ENCODE measurements at places on chromosomes 2 and 18. TPM values are rescaled to one million over a fixed set of nuclear protein-coding genes. Genes with fewer than 3 reads are reported as not detected.

DNA sequence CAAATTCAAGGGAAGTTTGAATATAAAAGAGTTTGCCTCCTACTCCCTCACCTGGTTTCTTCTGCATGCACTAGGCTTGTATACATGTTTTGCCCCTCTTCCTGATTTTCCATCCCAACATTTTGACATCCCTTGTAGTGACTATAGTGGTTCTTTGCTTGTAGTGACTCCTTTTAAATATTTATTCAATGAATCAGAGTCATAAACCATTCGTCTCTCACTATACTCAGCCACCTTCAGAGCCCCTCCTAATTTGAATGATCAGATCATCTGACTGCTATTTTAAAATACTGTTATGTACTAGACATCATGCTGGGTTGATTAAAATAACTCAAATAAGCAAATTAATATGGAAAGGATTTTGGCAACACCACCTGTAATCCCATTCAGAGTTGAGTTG is 492.1 kb upstream of the PIK3C3 start:
- no peak for DNase-seq

GRCh38 chr2:145919477-145919876 is 1399.6 kb upstream of the ZEB2 start:
- DNase-seq: no peak

GRCh38 chr18:35019933-35020332 is 21.3 kb upstream of the MAPRE2 start:
- DNase-seq: no peak

UBE2F gene
- 99.7 TPM for total RNA-seq

DNA sequence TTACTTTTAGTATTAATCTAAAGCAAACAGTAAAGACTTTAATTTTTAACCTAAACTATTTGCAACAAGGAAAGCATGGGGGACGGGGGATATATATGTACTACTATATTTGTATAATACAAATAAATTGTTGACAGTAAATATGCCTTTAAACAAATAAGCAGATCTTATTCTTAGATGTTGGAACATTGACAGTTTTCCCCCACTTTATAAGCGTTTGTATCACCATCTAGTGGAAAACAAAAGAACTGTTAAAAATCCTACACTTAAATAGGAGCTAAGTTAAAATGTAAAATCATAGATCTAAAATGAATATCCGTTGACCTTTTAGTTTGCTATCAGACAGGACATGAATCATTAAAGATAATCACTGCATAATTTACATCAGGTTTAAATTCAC is 50.0 kb downstream of the RBBP8 start:
- no peak for DNase-seq

GRCh38 chr2:163681745-163682144 is 54.1 kb downstream of the FIGN start:
- no peak for DNase-seq

DNA sequence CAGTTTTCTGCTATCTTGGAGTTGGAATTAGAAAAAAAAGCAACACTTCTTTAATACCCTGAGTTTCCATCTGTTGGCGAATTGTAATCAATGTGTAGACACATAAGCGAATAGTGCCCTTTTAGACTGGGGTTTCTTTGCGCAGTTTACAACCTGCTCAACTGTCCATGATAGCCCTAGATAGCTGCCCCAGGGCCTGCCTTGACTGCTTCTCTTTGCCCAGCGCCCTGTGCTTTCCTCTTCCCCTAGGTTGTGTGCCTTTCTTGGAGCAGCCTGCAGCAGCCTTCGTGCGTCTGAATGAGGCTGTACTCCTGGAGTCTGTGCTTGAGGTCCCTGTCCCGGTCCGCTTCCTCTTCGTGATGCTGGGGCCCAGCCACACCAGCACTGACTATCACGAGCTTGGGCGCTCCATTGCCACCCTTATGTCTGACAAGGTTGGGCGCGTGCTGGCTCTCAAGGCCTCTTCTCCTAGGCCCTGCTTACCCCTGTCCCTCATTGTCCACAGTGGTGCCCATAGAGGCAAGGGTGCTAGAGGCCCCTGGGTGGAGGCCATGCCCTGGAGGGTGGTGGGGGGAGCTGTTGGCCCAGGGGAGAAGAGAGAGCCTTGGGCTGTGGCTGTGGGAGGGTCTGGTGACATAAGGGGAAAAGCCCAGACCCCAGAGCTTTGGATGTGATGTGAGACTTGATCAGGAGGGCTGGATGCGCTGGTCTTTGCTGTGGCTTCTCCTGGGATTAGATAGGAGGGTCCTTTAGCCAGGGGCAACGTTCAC is 6.9 kb downstream of the SLC4A3 start:
- DNase-seq: no peak

GRCh38 chr2:230985519-230986231 is 10.2 kb upstream of the SPATA3 start:
- DNase-seq: no peak

DLGAP1 gene
- 1.6 TPM for total RNA-seq

- no peak for DNase-seq
These were observed 5.0 kb upstream of the GGCX start for GRCh38 chr2:85566265-85566664.

- no peak for DNase-seq
These were observed 884.3 kb downstream of the TSN start for GRCh38 chr2:122639711-122640110.

GRCh38 chr2:24409171-24409570 is 48.8 kb upstream of the ITSN2 start:
- no peak for DNase-seq

SRD5A2 gene
- total RNA-seq: not detected

DNA sequence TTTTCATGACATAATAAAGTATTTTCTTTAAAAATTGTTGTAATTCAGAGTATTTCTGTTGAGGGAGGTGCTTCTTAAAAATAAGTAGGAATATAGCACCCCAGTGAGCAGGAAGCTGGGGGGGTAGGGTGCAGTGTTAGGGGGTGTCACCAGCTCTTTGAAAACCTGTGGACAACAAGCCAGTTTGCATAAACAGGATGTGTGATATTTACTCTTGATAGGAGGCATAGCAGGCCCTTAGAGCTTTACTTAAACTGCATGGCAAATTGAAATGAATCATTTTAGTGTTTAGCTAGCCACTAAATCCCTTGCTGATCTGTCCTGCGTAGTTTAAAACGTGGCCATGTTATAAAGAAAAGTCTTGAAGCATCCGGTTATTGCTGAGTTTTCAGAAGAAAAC is 8.4 kb downstream of the TGIF1 start:
- DNase-seq: no peak

- no peak for DNase-seq
These were observed 2.9 kb downstream of the LRRTM4 start for GRCh38 chr2:77519164-77519887.

- DNase-seq: no peak
These were observed 13.2 kb downstream of the REV1 start for GRCh38 chr2:99476629-99477028.

DNA sequence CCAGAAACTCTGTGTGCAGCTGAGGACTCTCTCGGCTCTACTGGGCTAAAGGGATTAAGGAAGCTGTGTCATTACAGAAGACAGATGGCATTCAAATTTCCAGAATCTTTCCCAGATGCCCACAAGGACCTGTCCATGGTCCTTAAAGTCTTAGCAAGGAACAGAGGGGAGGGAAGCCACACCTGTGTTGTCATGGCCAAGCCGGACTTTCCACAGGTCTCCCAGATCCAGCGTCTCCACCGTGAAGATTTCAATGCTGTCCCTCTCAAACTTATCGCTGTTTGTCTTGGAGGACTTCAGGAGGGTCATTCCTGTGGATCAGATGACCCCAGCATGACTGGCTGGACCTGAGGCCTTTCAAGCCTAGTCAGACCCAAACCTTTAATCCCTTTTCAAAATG is 114.5 kb downstream of the LOXHD1 start:
- no peak for DNase-seq

DNA sequence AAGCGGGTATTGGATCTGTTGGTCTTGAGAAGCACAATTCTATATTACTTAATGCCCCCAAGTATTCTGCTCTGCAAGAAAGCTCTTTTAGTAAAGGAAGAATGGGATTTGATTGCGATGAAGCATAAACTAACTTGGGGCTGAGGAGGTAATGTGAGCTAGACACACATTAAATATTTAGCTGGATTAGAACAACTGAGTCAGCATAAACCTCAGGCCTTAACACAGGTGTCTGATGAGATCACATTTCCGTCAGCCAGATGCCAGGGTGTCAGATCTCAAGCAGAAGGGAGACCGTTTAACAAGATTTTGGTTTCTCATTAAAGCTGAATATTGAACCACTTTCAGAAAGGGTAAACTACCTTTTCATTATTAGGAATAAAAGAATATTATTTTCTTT is 94.5 kb downstream of the GYPC start:
- DNase-seq: no peak

GRCh38 chr2:88191722-88192042 is 21.5 kb downstream of the THNSL2 start:
- DNase-seq: no peak

All from glomerular endothelial cell (primary cell).